ENCODE measurements at places on chromosomes 2 and 18. TPM values are rescaled to one million over a fixed set of nuclear protein-coding genes. Genes with fewer than 3 reads are reported as not detected.

DNA sequence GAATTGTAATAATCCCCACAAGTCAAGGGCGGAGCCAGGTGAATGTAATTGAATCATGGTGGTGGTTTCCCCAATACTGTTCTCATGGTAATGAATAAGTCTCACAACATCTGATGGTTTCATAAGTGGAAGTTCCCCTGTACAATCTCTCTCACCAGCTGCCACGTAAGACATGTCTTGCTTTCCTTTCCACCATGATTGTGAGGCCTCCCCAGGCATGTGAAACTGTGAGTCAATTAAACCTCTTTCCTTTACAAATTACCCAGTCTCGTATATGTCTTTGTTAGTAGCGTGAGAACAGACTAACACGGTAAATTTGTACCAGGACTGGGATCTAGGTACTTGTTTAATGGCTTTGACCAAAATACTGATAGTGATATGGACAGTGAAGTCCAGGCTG lies 744.3 kb upstream of the REG3G start:
- DNase-seq = no peak

TCF7L1 gene
- total RNA-seq = 9.2 TPM

GRCh38 chr2:29134933-29135332 lies 19.7 kb downstream of the CLIP4 start:
- DNase-seq = no peak

TRIM43 gene
- not detected for total RNA-seq

DNA sequence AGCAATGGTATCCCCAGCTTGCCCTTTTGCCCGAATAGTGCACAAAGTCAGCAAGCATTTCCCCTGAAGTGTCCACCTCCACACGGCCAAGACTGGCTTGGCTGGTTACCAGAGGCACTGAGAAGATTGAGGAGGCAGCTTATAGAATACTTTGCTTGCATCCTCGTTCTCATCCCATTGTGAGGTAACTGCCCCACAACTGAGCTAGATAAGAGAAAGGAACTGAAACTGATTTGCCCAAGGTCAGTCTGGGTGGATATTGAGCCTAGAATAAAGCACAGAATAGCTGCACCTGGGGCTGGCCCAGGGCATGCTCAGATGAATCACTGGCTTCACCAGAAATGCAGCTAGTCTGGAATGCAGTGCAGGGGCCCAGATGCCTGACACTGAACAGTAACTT lies 32.7 kb upstream of the MAP4K3 start:
- DNase-seq = no peak

KCNK3 gene
- 4.7 TPM for total RNA-seq

DNA sequence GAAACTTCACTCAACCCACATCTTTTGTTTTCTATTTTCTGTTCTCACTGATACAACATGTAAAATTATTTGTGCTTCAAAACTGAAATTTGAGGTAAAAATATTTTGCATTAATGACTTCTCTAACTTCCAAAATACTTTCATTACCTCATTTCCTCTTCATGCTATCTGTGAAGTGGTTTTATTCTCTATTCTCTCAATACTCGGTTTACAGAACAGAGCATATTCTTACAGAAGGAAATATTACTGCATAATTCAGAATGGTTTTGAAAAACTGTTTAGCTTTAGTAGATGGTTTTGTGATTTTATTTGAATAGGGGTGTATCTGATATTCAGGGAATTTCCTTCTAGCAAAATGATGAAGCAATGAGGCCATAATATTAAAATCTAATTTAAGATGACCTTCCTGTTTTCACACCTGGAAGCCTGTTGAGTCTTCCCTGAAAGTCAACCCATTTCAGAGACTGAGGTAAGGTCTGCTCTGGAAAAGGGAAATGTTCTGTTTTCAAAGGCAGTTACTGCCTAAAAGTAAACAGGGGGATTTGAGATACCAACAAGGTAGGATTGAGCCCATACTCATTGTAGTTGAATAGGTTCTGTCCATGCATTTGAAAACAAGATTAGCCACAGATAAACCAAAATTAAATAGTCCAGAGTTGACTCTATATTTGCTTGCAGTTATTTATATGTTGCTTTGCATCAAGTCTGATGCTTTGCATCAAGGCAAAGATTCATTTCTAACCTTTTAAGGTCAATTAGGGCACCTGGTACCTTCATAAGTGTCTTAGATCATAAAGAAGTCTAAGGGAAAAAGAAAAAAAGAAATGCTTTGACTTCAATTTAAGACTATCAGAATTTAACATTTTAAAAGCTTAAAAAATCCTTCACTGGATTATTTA lies 50.8 kb upstream of the PEX13 start:
- DNase-seq = no peak

DNA sequence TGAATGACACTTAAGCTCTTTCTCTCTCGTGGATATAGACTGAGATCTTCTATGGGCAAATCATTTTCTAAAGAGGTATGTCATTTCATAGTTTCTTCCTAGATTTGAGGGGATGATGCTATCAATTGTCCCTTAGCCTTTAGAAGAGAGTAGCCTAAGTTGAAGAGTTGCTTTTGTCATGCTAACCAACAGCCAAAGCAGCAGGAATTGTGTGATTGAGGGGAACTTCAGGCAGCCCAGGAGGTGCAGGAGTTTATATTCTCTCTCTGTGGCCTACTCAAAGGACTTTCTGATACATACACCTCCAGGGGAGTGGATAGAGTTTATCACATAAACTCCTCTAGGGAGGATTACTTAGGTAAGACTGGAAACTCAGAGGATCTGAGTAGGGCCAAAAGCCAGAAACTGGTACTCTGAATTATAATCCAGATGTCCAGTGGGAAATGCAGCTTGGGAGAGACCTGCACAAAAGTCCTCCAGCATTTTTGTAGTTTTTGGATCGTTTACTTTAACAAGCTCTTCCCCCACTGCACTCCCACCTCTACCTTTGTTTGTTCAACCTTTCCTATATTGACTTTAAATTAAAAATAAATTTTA lies 150.7 kb upstream of the CCDC68 start:
- DNase-seq = no peak

GAL3ST2 gene
- not detected for total RNA-seq

DNA sequence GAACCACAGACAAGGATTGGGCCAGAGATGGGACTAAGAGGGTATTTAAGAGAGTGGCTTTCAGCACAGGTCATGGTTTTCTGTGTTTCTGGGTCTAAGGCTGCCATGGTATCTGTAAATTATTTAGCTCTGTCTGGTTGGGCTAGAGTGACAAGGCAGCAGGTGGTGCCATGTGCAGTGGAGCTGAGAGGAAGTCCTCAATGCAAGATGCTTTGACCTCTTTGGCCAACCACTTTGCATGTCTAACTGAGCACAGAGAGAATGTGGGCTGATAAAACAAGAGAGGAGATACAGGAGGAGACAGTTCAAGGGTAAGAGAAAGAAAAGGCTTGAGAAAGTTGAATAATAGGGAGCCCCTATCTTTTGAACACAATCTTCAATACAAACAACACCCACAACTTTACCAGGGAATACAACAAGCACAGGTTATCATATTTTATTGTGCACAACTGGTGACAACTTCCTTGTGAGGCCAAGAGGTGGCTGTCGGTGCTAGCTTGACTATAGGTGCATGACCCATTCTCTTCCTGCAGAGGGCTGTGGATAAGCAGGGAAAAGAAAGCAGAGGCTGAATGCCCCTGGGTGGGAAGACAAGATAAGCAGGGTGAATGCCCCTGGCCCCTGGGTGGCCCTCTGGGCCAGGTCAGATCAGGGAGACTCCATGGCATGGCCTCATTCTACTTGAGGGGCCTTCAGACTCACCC lies 12.3 kb downstream of the FLACC1 start:
- DNase-seq = no peak

CACNB4 gene
- total RNA-seq = 33.9 TPM

PPP4R3B gene
- total RNA-seq = 112 TPM

DNA sequence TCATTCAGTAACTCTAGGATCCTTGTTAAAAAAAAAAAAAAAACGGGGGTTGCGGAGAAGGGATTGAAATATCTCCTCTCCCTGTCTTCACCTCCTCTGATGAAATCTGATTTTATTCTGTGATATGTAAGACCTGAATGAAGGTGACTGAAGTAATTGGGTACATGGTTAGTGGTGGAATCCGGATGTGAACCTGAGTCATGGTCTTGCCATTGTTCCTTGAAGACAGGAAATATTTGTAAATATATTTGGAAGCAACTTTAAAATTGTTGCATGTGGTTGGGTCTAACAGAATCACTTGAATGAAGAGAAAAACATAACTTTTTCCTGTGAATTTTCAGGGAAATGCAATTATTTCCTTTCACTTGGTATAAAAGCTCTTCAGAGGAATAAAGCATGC lies 3.0 kb upstream of the IL1A start:
- DNase-seq = no peak

Data from urinary bladder (tissue), 4 donors.